ENCODE measurements at places on chromosomes 16 and 17.

DNA sequence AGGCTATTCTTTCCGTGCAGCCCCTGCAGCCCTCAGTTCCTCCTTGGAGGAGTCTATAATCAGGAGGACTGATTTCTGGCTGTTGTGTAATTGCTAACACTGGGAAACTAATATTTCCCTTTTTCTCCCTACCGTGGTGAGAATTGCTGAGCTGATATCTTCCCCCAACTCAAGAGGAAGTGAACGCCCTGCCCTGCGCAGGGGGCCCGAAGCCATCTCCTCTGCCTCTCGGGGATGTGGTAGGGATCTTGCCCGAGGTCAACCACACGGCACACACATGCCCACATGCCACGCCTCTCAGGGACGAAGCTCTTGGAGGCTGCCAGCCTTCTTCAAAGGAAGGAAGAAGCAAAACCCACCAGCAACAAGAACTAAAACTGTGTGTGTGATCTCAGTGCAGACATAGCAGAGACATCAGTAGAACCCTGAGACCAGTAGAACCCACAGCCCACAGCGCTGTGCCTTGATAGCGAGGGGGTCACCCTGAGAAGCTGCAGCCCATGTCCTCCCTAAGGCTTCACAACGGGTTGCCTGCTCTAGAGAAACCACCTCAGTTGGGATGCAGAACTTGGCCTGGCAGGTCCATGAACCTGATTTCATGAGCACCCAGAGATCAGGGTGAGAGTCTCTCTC lies 8.9 kb upstream of the ULK2 start:
- no peak for DNase-seq

- DNase-seq: no peak
Measured at GRCh38 chr16:4524571-4524970, 14.0 kb downstream of the CDIP1 start.

DNA sequence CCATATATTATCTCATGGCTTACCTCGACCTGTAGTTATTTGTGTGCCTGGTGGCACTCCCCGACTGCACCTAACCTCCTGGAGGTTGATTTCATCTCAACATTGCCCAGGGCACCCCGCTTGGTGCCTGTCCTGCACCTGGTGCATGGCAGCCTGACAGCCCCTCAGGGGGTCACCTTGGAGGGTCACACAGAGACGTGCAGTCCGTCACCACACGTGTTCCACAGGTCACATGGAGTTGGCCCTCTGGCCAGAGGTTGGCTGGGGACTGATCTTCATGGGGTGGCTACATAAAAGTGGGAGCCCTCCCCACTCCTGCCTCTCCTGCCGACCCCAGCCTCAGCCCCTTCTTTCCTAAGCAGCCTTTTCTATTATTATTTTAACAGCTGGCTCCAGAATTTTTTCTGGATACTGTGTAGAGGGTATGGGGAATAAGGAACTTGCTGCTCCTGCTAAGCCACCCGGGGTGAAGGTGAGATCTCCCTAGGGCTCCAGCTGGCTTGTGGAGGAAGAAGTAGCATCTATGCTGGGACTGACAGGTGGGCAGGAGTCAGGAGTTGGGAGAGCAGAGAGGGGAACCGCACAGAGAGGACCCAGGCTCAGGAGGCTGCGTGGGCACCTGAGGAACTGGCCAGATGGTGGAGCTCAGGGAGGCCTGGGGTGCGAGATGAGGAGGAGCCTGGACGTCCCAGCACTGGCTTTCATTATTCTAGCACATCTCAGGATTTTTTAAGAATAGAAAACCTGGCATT lies 12.5 kb upstream of the NKD1 start:
- no peak for DNase-seq

DNA sequence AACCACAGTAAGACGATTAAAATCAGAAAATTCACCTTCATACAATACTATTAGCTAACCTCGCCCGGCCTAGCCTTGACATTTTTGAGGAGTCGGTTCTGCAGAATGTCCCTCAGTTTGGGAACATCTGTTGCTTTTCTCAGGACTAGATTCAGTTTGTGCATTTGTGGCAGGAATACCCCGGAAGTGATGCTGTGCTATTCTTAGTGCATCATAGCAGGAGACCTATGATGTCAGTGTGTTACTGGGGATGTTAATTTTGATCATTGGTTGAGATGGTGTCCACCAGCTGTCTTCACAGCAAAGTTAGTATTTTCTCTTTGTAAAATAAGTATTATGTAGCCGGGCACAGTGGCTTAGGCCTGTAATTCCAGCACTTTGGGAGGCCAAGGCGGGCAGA lies 21.5 kb upstream of the HELZ start:
- DNase-seq: no peak

DNA sequence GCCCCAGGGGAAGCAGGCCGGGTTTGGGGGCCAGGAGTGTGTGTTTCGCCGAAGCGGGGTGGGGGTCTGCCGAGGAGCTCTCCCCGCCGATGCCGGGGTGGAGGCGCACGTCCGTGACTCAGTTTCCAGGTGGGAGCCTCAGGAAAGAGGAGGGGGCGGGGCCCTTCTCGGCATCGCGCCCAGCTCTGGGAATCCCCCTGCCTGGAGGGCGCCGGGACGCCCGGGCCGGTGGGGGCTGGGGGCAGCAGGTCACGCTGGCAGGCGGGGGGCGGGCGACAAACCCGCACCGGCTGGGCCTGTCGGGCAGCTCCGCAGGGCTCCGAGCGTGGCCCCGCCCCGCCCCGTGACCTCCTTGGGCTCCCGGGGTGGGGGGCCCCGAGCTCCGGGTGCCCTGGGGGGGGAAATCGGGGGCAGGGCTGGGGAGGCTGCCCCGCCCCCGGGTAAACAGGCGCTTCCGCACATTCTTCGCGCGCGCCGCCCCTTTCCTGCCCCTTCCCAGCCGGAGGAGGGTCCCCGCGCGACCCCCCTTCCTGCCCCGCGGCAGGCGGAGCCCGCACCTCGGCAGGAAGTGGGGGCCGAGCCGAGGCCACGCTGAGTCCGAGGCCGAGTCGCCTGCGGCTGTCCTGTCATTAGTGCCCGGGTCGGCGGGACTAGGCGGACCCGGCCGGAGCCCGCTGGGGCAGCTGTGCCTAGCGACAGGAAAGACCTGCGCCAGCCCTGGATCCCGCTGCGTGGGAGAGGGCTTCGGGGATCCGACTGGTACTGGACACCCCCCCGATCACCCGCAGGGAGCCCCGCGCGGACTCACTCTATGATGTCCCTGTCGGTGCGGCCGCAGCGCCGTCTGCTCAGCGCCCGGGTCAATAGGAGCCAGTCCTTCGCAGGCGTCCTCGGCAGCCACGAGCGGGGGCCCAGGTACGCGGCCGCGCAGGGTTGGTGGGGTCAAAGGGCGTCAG lies 9.3 kb downstream of the RIPOR1 start:
- no peak for DNase-seq

- DNase-seq: no peak
Measured at GRCh38 chr17:44176257-44176656, 5.8 kb downstream of the ASB16 start.

DNA sequence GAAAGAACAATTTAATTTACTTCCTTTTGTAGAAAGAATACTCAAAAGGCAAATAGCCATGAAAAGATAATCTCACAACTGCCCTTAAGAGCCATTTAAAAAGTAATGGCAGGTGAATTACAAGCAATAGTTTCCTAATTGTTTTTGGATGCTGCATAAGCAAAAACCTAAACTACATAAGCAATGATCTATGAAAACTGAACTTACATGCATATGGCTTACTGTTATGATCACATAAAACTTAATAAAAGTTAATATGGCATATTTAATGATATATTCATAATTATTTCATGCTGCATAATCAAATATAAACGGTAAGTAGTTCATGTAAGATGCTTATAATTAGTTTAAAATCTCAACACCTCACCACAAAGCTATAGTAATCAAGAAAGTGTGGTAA lies 18.6 kb downstream of the BRCA1 start:
- no peak for DNase-seq

DNA sequence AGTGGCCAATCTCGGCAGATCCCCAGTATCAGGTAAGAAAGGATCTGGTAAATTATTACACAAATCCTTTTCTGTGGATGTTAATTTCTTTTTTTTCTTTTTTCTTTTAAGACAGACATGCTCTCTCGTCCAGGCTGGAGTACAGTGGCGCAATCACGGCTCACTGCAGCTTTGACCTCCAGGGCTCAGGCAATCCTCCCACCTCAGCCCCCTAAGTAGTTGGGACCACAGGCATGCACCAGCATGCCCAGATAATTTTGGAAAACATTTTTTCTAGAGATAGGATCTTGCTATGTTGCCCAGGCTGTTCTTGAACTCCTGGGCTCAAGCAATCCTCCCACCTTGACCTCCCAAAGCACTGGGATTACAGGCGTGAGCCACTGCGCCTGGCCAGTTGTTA lies 54.0 kb downstream of the GAS7 start:
- DNase-seq: no peak

- no peak for DNase-seq
Measured at GRCh38 chr16:50814052-50814451, 72.2 kb downstream of the CYLD start.

DNA sequence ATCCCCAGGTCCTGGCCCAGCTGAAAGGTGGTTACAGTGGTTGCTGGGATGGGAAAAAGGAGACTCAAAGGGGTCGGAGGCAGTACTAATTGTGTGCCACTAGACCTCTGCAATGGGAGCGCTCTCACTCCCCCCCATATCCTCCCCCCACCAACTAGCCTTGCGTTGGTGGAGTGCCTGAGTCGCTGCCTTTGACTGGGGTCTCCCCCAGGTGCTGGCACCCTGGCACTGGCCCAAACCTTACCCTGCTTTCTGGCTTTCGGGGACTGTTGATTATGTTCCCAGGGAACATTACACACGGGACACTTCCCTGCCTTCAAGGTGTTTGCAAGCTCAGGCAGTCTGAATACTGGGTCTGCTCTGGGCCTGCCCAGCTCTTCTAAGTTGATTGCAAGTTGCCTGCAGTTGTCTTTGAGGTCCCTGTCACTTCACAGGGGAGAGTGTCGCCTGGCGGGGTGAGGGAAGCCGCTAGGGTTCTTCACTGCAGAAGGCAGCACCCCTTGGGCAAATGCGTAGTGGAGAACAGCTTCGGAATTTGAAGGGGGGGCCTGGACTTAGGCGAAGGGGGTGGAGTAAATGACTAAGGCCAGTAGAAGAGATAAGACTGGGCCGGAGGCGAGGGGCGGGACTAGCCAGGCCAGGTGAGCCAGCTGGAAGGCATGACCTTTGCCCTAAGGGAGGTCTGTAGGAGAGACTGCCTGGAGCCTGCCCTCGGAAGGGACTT lies 98.0 kb downstream of the RAB11FIP4 start:
- no peak for DNase-seq

DNA sequence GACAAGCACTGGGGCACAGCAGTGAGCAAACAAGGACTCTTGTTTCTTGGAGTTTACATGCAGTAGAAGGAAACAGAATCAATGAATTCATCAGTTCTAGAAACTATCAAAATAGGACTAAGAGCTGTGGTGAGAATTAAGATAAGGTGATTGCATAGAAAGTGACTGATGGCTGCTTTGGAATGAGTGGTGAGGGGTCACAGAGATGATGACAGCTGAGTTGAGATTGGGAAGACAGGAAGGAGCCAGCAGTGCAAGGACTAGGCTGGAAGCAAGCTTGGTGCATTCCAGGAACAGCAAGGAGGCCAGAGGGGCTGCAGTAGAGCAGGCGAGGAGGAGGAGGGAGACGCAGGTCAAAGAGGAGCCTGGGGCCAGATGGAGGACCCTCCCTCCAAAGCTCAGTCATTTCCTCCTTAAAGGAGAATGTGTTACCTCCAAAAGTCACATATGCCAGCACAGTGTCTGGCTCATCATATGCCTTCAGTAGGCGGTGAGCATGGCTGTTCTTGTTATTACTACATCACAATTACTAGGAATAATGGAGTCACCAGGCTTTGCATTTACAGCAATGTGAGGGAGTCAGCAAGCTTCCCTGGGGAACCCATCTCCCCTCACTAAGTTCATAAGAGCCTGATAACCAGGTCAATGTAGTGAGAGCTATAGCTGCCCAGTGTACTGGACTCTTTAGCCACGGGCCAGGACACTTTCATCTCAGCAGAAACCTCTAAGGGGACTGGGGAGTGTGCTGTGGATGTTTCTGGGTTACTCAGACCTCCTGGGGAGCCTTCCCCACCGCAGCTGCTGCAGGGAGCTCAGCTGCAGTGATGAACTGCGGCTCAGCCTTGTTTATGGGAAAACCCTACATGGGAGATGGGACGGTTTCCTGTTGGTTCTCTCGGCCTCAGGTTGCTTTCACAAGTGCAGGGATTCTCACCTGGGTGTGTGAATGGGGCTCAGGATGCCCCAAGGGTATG lies 157.2 kb downstream of the SEC14L1 start:
- no peak for DNase-seq

GRCh38 chr17:66443606-66444005 lies 141.2 kb downstream of the PRKCA start:
- DNase-seq: no peak

DNA sequence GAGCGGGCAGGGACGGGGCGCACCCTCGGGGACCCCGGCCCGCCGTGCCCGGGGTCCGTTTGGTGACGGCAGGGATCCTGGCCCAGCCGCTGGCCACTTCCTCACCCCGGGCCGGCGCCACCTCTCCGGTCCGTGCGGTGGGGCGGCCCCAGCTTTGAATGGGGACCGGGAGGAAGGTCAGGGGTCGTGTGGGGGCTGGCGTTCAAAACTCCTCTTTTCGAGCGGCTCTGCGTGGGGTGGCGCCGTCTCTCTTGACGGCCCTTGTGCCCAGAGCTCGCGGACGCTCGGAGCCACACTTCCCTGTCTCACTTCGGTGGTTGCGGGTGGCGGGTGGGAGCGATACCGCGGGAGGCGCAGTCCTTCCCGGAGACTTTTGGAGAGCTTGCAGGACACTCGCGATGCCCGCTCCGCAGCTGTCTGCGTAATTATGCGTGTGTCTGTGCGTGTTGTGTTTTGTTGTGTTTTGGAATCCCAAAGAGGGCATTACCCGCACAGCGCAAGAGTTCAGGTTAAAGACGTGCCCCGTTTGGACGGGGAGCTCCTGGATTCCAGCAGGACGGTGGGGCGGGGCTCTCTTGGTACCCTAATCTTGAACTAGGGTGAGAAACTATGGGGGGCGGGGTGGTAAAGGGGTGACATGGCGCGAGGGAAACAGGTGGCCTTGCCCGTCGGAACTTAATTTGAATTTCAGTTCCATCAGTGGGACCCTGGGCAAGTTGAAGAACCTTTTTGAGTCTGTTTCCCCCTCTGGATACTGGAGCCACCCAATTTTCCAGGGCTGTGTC lies 637 bp downstream of the PLCG2 start:
- DNase-seq: no peak

DNA sequence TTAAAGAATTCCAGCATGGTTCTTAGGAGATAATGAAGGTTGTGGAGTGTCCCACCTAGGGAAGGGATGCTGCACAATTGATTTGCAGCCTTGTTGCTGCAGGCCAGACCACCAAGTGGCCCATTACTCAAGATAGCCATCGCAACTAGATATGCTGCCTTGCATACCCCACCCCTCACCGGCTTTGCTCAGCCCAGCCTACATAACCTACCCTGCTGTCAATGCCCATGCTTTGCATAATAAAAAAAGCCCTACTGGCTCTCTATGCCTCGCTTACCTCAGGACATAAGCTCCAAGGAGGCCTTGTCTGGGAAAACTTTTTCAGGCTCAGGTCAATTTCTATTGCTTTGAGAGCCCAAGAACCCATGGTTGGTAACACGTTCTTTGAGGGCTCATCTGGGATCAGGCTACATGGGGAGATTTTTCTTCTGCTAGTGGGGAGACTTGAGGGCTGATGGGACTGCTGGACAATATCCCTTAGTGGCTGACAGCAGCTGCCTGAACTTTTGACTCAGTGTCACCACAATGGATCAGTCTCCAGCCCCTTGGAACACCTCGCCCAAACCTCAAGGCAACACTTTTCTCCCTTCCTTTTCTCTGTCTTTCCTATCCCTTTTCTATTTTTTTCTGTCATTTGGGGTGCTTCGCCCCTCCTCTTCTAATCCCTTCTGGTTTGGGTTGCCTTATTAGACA lies 38.3 kb downstream of the SCPEP1 start:
- DNase-seq: no peak
